Activated CD8-positive, alpha-beta memory T cell treated with anti-CD3 and anti-CD28 coated beads for 4 hours (primary cell): ENCODE measurements at places on chromosomes 5 and 9.

DNA sequence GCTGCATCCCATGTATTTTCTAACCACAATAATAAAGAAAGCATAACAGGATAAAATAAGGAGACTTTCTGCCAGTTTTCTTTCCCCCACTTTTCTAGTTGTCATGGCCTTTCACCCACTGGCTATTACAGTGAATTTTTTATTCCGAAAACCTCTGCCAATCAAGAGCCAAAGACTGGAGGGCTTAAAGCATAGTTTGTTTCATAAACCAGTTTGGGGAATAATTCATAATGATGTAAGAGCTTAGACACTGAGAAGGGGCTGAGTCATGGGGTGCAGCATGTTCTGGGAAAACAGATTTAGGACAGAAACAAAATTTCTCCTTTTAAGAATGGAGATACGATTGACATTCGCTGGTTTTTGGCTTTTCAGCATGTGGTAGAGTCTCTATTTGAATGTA is 4.4 kb upstream of the GLIPR2 start:
- DNase-seq: no peak

- DNase-seq: no peak
These were observed 22.3 kb downstream of the ADCY2 start for GRCh38 chr5:7418276-7418675.

GRCh38 chr9:99743455-99743854 is 78.2 kb upstream of the NR4A3 start:
- DNase-seq: no peak

GRCh38 chr9:75669721-75670120 is 220.8 kb upstream of the PCSK5 start:
- no peak for DNase-seq

DNA sequence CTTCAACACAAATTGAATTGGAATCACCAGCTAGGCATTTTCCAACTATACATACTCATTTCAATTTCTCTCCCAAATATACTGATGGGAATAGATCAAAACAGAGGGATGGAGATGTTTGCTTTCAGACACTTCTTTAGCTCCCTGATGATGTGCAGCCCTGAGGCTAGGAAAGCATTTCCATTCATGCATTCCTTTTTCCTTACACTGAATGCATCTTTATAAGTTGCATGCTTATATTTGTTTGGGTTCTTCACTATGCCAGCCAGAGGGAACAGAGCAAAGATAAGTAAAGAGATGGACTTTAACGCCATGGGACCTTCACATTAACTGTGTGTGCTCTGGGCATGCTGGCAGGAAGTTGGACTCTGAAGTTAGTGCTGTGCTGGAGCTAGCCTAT is 696.5 kb upstream of the CDH9 start:
- no peak for DNase-seq

GRCh38 chr5:34488984-34489383 is 167.1 kb upstream of the RAI14 start:
- DNase-seq: no peak

DNA sequence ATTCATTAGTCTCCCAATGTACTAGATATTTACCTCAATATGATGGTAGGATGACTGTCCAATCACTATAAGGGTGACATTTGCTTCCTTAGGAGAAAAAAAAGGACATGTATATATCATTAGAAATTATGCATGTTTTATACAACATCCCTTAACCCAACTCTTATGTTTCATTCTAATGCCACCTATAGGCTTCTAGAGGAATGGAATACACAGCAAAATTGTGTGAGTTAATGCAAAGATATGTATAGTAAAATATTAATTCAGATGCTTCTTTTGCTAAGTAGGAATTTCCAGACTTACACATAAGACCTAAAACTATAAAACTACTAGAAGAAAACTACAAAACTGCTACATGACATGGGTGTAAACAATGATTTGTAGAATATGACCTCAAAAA is 3.5 kb downstream of the PRXL2C start:
- DNase-seq: no peak

- DNase-seq: no peak
These were observed 201.5 kb upstream of the MVB12B start for GRCh38 chr9:126125177-126125576.
